ENCODE measurements at places on chromosomes 1 and 21. TPM values are rescaled to one million over a fixed set of nuclear protein-coding genes. Genes with fewer than 3 reads are reported as not detected.

The KIF17 gene
- 2.2 TPM for total RNA-seq

The KRTAP19-1 gene
- not detected for total RNA-seq

The CRNN gene
- not detected for total RNA-seq

The KLHDC7A gene
- total RNA-seq: not detected

The S100A1 gene
- total RNA-seq: not detected

The PODN gene
- total RNA-seq: 8.7 TPM

The ARMH1 gene
- total RNA-seq: 0.43 TPM

The TMPRSS15 gene
- total RNA-seq: not detected

The FMO5 gene
- total RNA-seq: 1.3 TPM

The C8B gene
- total RNA-seq: not detected

The RXRG gene
- not detected for total RNA-seq

The DIP2A gene
- 32.0 TPM for total RNA-seq

The DNALI1 gene
- 7.1 TPM for total RNA-seq

The ENAH gene
- 135 TPM for total RNA-seq

The AHDC1 gene
- 17.1 TPM for total RNA-seq

The AADACL3 gene
- total RNA-seq: not detected

The SPATA45 gene
- total RNA-seq: 0.43 TPM

The NBPF4 gene
- under 0.01 TPM for total RNA-seq

The ILDR2 gene
- total RNA-seq: 0.43 TPM

The CYP4A22 gene
- total RNA-seq: not detected

The BATF3 gene
- 3.9 TPM for total RNA-seq

The DAB1 gene
- total RNA-seq: not detected

The GUCA2A gene
- not detected for total RNA-seq

The KCNJ6 gene
- under 0.01 TPM for total RNA-seq

The THEM4 gene
- 9.1 TPM for total RNA-seq

The RHBG gene
- not detected for total RNA-seq

The FMO1 gene
- under 0.01 TPM for total RNA-seq

The MASP2 gene
- not detected for total RNA-seq

The TNFRSF14 gene
- 17.7 TPM for total RNA-seq

The MDM4 gene
- 32.4 TPM for total RNA-seq

The EFNA1 gene
- not detected for total RNA-seq

The STK40 gene
- total RNA-seq: 24.6 TPM

The PCP4L1 gene
- total RNA-seq: not detected

The PSMA5 gene
- 119 TPM for total RNA-seq

The PLOD1 gene
- total RNA-seq: 309 TPM

The CMPK1 gene
- total RNA-seq: 78.0 TPM

The NBPF6 gene
- total RNA-seq: not detected

The RIMS3 gene
- total RNA-seq: 0.32 TPM

The TNFRSF1B gene
- 25.9 TPM for total RNA-seq

The FAM131C gene
- total RNA-seq: not detected

The FTCD gene
- 0.43 TPM for total RNA-seq

The SLX9 gene
- 16.4 TPM for total RNA-seq

The ATP6V0B gene
- 104 TPM for total RNA-seq

The EPHA10 gene
- total RNA-seq: under 0.01 TPM

The IGSF8 gene
- 13.9 TPM for total RNA-seq

The COX20 gene
- 32.8 TPM for total RNA-seq

The TADA1 gene
- total RNA-seq: 10.6 TPM

The TRPM2 gene
- total RNA-seq: under 0.01 TPM

The FCN3 gene
- not detected for total RNA-seq

The OPRD1 gene
- total RNA-seq: not detected

The OR14C36 gene
- not detected for total RNA-seq

The GPR157 gene
- total RNA-seq: 9.5 TPM

The FLG2 gene
- total RNA-seq: not detected

The ETS2 gene
- total RNA-seq: 36.7 TPM

The ATP1A2 gene
- not detected for total RNA-seq

The IRF6 gene
- total RNA-seq: 0.32 TPM

The SHE gene
- total RNA-seq: not detected

Measured in fibroblast of villous mesenchyme (primary cell).